NCI-H2081 treated with DMSO at 0.1 percent for 48 hours (cell line): ENCODE measurements at places on chromosomes 12 and 14.

DNA sequence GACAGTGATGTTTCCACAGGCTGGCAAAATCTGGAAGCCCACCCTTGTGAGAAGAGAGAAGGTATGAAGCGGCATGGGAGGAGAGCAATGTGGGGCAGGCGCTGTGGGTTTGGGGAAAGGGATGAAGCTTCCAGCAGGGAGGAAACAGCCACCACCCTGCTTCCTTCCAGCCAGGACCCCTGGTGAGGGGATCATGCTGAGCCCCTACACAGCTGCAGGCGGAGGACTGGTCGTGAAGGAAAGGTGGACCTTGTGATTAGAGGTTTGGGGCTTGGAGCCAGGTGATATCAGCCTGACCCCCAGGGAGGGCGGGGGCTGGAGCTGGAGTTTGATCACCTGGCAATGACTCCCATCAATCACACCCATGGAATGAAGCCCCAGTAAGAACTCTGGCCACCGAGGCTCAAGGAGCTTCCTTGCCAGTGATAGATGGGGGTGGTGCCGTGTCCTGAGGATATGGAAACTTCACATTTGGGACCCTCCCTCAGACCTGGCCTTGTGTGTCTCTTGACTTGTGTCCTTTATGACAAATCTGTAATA is 48.6 kb downstream of the RIMBP2 start:
- DNase-seq = no peak

- DNase-seq = no peak
These were observed 6.5 kb downstream of the CLMN start for GRCh38 chr14:95313190-95313589.

DNA sequence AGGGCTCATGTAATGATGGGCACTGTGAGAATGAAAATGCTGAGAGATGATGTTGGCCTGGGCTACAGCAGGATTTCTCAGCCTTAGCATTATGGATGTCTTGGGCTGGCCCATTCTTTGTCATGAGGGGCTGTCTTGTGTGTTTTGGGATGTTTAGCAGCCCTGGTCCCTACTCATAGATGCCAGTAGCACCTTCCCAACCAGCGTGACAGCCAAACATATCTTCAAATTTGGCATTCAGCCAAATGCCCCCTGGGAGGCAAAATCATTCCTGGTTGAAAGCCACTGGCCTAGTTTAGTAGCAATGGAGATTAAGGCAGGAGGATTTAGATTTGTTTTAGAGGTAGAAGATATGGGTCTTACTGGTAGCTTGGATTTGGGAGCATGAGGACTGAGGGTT is 26.6 kb downstream of the UBE3B start:
- no peak for DNase-seq

GRCh38 chr14:70084226-70084625 is 104.5 kb downstream of the SLC8A3 start:
- no peak for DNase-seq

- no peak for DNase-seq
These were observed 4.1 kb upstream of the RHOJ start for GRCh38 chr14:63200035-63200740.

GRCh38 chr12:83818881-83819280 is 1093.7 kb downstream of the SLC6A15 start:
- no peak for DNase-seq

- no peak for DNase-seq
These were observed 209.2 kb downstream of the PPM1H start for GRCh38 chr12:62725781-62726180.

DNA sequence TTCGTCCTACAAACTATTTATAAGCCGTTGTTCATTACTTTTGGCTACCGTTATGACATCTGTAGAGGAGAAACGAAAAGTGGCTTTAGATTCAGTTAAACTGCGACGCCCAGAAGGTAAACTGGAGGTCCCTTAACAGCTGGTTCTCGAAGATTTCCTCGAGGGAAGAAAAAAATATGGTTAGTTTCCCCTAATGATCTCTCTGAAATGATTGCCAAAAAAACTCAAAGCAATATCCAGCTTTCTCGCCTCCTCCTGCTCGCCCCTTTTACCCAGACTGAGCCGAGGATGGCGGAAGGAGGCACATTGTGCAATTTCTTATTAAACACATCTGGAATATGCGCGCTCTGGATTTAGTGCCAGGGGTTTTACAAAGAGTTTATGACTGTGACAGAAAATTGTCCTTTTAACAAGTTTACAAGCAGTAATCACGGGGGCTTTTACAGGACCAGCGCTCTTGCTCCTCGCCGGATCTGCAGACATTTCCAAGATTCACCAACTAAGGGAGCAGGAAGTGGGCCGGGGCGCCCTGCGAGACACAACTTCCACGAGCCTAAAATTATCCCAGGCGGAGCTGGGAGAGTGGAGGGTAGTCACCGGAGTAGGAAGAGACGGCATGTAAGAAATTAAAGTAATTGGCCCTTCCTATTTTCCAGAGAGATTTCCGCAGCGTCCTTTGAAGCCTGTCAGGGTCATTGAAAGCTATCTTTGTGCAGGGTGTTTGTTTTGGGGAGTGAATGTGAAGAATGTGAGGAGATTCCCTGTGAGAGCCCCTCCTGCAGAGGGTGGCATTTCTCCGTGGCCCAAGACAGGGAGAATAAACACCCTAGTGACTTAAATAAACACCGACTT is 5.6 kb downstream of the SIX1 start:
- no peak for DNase-seq

GRCh38 chr14:61399365-61399764 is 78.0 kb downstream of the PRKCH start:
- DNase-seq = no peak

DNA sequence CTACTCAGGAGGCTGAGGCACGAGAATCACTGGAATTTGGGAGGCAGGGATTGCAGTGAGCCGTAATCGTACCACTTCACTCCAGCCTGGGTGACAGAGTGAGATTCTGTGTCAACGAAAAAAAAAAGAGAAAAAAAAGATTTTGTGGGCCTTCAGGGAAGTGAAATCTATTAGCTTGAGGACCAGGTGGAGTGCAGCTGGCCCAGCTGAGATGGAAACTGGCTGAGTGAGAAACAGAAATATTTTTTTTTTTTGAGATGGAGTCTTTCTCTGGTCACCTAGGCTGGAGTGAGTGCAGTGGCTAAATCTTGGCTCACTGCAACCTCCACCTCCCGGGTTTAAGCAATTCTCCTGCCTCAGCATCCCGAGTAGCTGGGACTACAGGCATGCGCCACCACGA is 2.3 kb upstream of the CLEC4C start:
- DNase-seq = no peak
